ENCODE measurements at places on chromosomes 3 and 15. TPM values are rescaled to one million over a fixed set of nuclear protein-coding genes. Genes with fewer than 3 reads are reported as not detected.

SLCO2A1 gene
- not detected for total RNA-seq

ECT2 gene
- total RNA-seq, result 46.3 TPM

POLQ gene
- total RNA-seq, result 20.4 TPM

DNA sequence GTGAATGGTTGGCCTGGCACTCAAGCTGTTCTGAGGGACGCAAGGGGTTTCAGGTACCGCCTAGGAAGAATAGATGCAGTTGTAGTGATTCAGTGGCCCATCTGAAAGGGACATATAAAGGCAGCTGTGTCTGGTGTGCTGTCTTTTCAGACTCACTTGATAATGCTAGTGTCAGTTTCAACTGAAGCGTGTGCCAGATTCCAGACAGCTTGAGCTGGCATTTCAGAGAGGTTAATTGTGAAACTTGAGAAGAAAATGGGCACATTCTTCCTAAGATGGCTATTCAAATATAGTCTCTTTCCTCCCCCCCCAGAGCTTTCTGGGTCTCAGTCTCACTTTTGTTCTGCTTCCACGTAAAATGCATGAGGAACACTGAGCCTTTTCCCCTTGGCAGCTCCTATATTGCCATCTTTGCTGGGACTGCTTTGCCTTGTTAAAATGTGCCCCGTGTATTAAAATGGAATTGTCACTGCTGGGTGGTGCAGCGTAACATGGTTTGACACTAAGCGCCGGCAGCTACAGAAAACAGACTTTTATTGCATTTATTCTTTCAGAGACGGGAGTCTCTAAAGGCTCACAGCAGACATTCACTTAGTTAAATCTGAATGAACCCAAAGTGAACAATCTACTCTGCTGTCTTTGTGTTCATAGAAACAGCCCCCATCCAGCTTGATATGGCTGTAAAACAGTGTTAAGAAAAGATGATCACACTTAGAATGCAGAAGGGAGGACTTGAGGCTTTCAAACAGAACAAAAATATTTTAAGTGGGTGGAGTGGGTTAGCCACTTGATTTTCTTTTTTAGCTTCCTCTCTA, 478.7 kb downstream of the RBMS3 start:
- DNase-seq, result no peak

DNA sequence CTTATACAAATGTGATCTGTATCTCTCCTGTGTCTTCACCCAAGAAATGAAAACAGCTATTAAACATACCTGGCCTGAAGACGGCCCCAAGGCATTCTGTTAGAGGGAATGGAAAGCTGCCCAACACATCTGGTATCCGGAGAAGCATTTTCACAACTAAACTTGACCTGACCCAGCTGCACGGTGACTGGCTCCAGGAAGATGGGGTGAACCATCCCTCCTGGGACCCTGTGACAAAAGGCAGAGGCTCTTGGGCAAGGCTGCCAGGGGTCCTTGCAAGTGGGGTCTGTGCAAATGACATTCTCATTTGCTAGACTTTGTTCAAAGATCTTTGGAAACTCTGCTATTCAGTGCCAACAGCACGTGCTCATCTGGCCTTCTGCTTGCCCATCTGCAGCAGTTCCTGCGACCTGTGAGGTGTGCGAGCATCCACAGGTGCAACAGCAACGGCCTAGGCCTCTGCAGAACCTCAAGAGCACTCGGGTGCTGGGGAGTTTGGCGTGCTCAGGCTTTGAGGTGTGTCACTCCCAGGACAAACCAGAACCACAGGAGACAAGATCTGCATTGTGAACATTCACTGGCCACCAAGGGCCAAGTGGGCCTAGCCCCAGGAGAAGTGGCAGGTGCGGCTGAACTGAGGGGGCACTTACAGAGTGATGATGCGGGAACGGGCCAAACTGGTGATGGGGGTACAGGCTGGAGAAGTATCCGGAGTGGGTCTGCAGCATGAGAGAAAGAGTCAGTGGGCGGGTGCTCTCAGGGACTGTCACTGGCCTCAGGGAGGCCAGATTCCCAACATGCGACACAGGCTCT, 71.8 kb downstream of the SENP2 start:
- DNase-seq, result no peak

- DNase-seq, result no peak
Measured at GRCh38 chr3:134374791-134375581, 739 bp upstream of the AMOTL2 start.

DNA sequence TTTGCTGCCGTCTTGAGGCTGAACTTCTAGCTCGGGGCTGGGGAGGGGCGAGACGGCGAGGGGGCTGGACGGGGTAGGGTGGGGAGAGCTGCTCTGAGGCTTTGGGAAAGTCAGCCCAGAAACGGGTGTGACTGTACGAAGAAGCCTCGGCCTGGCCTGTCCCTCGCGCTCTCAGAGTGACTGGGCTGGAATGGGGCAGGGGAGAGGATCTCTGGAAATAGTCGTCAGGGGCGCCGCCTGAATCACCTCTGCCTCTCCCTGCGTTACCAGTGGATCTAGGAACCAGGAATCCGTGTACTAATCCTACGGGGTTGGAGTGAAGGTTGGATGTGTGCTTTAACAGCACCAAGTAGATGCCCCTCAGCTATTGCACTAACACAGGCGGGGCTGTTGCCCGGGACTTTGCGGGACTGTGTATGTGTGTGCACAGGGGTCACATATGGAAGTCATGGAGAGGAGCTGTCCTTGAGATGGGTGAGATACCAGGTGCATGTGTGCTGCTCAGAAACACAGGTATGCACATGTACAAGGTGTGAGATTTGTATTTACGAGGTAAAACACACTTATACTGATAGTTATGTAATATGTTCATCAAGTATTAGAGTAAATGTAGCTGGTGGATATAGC, 591 bp downstream of the FOXL2NB start:
- no peak for DNase-seq

GRCh38 chr3:37417297-37418082, 243.1 kb upstream of the LRRFIP2 start:
- DNase-seq, result no peak

Data from activated T-cell treated with anti-CD3 and anti-CD28 coated beads, Interleukin-2, amount 50 U/mL, for 72 hours (primary cell).